Cerebellar cortex (tissue), 1 donor: ENCODE measurements at places on chromosomes 13 and 19.

DNA sequence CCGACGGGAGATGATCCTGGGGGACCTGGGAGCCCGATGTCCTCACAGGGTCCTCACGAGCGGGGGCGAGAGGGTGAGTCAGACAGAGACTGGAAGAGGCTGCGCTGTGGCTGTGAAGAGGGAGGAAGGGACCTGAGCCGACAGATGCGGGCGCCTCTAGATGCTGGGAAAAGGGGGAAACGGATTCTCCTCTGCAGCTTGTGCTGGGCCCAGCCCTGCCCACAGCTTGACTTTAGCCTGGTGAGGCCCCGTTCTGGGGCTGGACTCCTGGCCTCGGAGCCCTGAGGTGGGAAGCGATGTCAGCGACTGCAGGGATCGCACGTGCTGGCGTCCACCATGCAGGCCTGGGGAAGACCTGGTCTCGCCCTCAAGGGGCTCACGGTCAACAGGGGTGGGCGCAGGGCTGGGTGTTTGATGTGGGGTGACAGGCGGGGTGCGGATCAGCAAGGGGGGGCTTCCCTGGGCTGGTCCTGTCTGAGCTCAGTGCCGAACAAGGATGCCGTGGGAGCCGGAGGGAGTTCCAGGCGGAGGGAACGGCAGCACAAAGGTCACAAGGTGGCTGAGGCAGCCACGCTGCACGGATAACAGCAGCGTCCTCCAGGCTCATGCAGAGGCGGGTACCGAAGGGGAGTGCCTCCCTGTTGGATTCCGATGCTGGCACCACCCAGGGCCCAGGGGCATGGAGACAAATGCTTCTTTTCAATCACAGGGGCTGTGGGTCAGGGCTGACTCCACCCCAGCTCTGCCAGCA lies 31.8 kb downstream of the PIP5K1C start:
- DNase-seq = no peak

DNA sequence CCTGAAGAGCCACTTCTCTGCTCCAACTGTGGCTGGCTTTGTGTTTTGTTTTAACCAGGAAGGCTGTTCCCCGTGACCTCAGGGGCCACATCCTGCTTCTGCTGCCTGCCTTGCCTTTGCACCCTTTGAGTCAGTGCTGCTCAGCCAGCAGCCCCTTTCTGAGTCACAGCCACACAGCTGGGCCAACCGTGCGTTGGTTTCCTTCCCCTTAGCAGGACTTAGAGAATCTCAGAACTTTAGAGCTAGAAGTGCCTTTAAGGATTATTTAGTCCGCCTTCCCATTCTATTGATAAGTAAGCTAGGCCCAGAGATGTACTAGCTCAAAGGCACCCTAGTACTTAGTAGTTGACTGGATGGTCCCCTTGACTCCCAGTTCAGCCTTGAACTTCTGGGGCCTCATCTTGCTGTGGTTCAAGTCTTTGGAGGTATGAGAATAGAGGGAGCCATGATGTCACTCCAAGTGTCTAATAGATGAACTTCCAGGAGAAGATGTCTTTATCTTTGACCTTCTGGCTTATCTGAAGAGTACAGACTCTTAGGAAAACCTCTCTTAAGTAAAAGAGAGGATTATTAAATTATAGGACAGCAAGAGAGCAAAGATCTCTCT lies 8.0 kb downstream of the RGCC start:
- DNase-seq = no peak

DNA sequence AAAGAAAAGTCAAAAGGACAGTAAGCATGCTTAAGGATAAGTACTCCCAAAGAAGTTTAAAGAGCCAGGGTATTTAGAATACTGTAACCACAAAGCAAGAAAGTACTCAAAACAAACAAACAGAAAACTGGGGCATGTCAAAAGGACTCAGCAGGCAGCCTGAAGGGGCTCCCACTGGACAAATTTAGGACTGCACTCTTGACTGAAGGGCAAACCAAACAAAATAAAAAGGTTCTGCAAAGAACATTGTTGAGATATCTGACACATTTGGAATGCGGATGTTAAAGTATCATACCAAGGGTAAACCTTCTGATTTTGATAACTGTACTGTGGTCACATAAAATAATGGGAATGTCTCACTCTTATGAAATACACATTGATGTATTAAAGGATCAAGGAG lies 157.4 kb downstream of the TNFSF13B start:
- no peak for DNase-seq

GRCh38 chr13:114313061-114313860 lies 1.0 kb upstream of the CHAMP1 start:
- DNase-seq = no peak

DNA sequence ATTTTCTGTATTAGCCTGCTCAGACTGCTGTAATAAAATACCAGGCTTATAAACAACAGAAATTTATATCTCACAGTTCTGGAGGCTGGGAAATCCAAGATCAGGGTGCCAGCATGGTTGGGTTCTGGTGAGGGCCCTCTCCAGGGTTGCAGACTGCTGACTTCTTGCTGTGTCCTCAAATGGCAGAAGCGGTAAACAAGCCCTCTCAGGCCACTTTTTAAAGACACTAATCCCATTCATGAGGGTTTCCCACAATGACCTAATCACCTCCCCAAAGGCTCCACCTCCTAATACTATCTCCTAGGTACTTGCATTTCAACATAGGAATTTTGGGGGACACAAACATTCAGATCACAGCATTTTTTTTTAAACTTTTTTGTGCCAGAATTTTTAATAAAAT lies 159.3 kb downstream of the PDS5B start:
- no peak for DNase-seq

DNA sequence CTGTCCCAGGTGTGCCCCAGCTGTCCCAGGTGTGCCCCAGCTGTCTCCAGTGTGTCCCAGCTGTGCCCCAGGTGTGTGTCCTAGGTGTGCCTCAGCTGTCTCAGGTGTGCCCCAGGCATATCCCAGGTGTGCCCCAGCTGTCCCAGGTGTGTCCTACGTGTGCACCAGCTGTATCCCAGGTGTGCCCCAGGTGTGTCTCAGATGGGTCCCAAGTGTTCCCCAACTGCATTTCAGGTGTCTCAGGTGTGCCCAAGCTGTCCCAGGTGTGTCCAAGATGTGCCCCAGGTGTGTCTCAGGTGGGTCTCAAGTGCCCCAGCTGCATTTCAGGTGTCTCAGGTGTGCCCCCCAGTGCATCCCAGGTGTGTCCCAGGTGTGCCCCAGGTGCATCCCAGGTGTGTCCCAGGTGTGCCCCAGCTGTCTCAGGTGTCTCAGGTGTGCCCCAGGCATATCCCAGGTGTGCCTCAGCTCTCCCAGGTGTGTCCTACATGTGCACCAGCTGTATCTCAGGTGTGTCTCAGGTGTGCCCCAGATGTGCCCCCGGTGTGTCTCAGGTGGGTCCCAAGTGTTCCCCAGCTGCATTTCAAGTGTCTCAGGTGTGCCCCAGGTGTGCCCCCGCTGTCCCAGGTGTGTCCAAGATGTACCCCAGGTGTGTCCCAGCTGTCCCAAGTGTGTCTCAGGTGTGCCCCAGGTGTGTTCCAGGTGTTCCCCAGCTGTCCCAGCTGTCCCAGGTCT lies 1.3 kb upstream of the GRK1 start:
- DNase-seq = no peak
